ENCODE measurements at places on chromosomes 2 and 18. TPM values are rescaled to one million over a fixed set of nuclear protein-coding genes. Genes with fewer than 3 reads are reported as not detected.

DNA sequence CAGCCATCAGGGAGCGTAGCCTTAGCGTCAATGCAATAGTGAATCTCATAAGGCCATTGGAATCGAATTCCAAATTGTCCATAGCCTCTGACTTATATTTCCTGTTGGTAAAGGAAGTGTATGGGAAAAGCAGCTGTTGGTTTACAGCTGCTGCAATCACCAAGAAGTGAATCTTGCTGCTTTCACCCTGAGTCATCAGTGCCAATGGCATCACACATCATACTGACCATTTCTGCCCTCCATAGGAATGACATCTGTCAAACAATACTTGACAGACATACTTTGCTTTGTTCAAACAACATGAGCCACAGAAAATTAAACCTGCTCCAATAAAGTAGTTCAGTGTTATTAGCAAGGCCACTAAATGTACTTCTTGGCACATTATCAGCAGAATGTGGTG is 111.2 kb upstream of the KLHL29 start:
- ATAC-seq: no peak

DNA sequence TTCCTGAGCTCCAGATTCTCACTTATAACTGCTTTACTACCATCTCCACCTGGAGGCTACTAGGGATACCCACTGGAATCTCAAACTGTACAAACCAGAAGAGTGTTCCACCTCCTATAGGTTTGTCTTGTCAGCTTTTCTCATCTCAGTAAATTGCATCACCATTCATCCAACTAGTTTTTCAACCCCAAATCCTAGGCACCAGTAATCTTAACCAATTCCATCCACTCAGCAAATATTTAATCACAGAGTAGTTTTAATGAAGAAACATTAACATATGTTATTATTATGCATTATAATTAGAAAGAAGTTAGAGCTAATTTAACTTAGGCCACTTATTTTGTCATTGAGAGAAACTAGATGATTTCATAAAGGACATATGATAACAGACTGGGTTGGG is 635.0 kb downstream of the DCDC2C start:
- ATAC-seq: no peak

GRCh38 chr2:47016172-47016913 is 100.7 kb upstream of the MCFD2 start:
- ATAC-seq: peak; percentile 21

- ATAC-seq: no peak
These were observed 432.4 kb downstream of the FBXO15 start for GRCh38 chr18:73715210-73715670.

- ATAC-seq: no peak
These were observed 768.9 kb upstream of the LRRTM1 start for GRCh38 chr2:81073412-81073811.

DNA sequence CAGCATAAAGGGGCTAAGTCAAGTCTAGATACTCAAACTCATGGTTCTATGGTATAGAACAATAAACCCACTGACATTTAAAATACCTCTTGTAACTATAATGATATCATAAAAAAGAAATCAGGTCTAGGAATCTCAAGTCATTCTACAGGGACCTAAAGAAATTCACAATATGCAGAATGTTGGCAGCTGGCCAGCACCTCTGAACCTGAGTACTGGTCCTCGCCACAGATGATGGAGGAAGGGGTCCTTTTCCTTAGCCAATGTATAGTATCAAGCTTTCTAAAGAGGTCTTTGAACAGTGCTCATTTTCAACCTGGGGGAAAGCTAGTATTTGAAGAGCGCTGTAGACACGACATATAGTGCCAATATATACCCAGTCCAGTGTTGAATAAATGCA is 108.4 kb upstream of the ITGB6 start:
- no peak for ATAC-seq

DNA sequence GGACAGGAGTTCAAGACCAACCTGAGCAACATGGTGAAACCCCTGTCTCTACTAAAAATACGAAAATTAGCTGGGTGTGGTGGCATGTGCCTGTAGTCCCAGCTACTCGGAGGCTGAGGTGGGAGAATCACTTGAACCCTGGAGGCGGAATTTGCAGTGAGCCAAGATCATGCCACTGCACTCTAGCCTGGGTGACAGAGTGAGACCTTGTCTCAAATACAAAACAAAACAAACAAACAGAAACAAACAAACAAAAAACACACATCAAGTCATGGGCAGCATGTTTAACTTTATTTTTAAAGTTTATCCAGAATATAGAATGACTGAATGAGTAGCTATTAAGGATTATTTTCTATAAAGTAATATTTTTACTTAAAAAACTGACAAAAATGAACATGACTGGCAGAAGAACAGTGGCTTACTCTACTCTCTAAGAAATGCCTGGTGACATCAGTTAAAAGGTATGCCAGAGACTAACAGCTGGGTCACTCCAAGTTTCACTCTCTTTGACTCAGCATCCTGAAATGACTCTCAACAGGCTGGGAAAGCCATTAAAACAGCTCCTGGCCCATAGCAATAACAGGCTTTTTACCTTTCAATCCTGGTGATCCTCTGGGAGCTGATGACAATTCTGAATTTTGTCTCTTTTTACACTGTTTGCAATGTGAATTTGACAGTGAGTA is 281.6 kb upstream of the STON1 start:
- ATAC-seq: peak; percentile 72

DNA sequence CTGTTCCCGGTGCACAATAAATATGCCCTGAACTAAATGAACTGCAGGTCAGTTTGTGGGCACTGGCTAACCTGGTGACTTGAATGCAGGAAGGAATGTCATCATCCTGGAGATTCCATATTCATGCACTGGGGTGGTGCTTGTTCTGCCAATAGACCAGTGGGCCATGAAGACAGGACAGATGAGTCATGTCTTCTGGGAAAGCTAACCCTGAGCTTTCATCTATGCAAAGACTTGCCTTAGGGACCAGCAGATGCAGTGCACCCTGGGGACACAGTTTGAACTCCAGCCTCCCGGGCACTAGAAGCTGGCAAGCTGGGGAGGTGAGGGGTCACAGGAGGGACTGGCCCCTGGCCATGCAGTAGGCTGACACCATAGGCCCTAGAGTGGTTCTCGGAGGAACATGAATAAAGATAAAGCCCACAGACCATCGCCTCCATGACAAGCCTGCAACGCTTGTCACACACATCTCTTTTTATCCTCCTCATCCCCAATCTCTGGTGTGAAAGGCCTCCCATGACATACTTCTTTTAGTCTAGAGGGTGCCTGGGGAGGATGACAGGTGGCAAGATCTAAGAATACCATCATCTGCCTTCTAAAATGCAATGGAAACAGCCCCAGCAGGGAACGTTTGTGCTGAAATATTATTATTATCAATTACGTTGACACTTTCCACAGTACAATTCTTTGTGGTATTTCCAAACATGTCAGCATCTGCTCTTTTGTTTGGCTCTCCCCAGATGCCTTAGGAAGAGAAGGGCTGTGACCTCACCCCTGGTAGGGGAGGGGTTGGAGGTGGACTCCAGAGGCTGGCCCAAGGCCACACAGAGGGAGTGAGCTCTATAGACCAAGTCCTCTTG is 267.4 kb upstream of the RAB6C start:
- peak; percentile 19 for ATAC-seq

- no peak for ATAC-seq
These were observed 49.3 kb downstream of the L3MBTL4 start for GRCh38 chr18:6365385-6365784.

GRCh38 chr2:106126705-106127281 is 67.3 kb downstream of the UXS1 start:
- no peak for ATAC-seq

DNA sequence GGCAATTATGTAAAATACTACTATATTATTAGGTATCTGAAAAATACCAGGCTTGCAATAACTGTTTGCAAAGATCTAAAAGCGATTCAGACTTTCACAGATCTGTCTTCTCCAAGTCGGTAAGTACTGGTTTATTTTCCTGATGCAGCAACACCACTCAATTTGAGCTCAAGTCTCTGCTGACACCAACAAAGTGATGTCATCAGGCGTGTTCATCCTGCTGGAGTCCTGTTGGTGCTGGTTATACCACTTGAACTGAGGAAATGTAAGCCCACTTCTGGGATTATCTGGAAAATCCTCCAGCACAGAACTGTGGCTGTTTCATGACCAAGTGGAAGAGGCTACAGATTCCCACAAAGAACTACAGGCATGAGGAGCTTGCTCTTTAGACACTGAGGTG is 267.6 kb downstream of the BCL2 start:
- no peak for ATAC-seq

DNA sequence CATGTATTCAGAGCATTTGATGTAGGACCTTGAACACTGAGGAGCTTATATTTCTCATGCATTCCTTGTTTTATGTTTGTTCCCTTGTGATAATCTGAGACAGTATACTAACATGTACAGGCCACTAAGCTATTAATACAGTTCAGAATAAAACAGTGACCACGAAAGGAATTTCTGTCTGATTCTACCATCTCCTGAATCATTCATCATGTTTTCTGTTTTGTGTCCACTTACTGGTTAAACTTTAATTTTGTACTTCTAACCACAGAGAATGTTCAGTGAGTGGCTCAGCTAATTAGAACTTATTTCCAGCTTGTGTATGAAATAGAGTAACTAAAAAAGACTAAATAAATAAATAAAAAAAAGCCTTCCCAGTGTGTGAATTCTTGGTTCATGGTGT is 110.4 kb downstream of the LRP1B start:
- no peak for ATAC-seq

DNA sequence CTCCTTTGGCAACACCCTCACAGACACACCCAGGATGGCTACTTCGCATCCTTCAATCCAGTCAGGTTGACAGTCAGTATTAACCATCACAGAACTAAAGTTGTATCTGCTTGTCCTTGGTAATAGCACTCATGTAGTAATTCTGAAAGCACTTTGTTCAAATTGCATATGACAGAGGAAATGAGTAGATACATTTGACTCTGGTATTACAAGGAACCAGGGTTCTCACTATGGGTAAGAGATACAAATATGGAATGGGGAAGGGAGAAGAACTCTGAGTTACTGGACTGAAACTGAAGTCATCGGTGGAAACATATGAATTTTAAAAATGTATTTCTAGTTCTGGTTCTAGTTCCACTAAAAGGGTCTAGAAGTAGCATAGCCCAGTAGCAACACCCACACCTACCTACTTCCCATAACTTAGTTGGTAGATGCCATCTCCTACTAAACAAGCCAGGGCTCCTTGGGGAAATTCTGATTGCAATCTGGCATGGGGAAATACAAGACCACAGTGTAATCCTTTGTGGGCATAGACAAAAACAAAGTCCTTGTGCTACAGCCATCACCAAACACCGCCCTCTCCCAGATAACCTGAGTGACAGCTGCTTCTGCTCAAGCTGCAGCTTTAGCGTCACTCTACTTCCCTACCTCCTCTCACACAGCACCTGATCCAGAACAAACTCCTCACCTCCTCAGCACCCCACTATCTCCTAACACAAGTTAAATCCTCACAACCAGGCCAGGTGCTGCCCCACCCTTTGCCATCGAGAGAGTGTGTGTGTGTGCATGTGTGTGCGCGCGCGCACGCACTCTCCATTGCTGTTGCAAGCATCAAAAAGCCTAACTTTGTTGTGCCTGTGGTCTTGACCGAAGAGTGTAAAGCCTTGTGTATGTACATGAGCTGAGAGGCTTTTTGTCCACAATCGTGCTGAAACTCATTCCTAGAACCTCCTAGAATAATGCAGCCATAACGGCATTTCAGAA is 31.4 kb upstream of the CD226 start:
- no peak for ATAC-seq

GRCh38 chr2:43265421-43265820 is 39.0 kb upstream of the ZFP36L2 start:
- no peak for ATAC-seq

GRCh38 chr2:1704631-1705556 is 39.4 kb downstream of the PXDN start:
- peak; percentile 92 for ATAC-seq

GRCh38 chr18:52971097-52971496 is 631.1 kb downstream of the DCC start:
- no peak for ATAC-seq

DNA sequence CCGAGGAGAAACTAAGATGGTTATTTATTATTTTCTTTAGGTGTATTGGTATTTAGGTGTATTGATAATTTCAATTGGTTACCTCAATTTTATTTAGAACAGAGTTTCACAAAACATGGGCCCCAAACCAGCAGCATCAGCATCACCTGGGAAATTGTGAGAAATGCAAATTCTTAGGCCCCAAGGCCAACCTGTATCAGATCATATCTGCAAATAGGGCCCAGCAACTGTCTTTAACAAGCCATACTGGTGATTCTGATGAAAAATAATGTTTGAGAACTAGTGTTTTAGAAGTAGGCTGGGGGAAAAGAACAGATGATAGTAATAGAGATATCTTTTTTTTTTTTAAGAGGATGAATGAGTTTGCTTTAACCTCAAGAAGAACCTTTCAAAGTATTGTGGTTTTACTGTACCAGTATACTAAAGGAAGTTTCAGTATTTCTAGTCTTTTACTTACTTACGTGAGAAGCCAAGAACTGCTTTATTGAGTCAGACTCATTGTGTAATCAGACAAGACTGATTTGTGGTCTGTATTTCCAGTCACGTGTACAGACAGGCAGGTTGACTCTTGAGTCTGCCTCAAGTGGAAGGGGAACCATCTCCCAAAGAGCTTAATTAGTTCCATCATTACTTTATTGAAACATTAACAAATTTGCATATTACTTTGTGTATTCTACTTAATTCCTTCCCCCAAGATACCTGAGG is 60.4 kb upstream of the GAREM1 start:
- peak; percentile 97 for ATAC-seq

DNA sequence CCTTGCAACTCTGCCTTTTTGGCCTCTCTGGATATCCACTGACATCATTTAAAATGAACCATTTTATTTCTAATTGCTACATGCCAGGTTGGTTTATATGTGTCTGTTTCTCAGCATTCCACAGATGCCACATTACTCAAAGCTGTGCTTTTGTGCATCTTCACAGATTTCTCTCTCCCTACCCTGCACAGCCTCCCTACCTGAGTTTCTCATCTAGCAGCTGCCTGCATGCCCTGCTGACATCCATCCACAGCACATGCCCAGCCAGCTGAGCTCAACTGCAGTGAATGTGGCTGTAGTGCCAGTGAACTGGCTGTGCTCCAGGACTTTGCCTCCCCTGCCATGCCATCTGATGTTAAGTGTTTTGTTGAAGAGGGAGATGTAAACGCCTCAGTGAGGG is 44.5 kb downstream of the PKP4 start:
- ATAC-seq: no peak

DNA sequence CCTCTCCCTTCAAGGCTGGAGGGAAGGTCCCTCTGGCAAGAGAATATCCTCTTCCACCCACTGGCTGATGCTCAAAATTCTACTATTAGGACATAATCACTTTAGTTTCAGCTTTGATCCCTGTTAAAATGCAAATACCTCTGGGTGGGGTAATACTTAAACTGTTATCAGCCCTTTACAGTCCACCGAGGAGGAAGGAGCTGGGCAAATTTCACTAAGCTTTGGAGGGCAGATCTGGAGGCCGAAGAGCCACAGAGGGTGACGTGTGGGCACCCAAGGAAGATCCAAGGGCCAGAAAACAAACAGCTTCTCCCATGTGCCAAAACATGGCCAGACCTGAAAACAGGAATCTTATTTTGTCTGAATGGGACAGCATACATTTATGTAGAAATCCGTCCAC is 74.6 kb upstream of the BCL11A start:
- ATAC-seq: no peak

Gene MAIP1
- 17.7 TPM for total RNA-seq

Gene LYG2
- not detected for total RNA-seq

Gene STARD6
- total RNA-seq: not detected

Gene MAPK4
- total RNA-seq: 0.12 TPM

Gene SULT1C4
- total RNA-seq: 0.32 TPM
